ENCODE measurements at places on chromosomes 2 and 18.

GRCh38 chr18:39555496-39555895 lies 1989.9 kb upstream of the CELF4 start:
- no peak for DNase-seq

GRCh38 chr2:70902579-70902978 lies 33.1 kb upstream of the ATP6V1B1 start:
- no peak for DNase-seq

GRCh38 chr2:158509928-158510797 lies 53.4 kb downstream of the PKP4 start:
- peak; percentile 58 for DNase-seq

DNA sequence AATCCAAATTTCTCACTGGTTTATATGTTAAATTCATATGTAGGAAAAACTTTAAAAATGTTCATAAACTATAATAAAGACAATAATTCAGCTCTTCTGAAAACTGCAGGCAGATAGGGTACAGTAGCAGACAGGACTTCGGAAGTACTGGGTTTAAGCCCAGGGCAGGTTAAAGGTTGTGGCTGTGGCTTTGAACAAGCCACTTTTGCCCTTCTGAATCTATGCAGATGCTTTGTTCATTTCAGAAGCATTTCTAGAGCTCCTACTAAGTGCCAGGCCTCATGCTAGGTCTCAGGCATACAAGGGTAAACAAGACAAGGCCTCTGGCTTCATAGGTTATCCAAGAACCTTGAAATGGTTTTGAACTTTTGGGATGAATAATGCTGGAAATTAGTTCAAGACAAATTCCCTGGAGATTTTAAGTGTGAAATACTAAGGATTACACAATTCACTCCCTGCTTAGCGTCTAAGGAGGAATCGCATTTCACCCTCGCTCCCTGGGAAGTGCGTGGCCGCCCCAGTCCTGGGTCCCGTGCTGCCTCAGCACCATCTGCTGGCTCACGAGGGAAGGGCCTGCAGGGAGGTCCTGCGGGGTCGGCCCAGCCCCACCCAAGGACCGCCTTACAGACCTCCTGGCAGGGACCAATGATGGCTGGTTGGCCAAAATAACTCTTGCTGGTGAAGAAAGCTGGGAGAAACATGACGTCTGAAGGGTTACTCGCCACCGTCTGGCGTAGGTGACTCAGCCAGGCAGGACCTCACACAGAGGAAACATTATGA lies 67.7 kb upstream of the L3MBTL4 start:
- no peak for DNase-seq

DNA sequence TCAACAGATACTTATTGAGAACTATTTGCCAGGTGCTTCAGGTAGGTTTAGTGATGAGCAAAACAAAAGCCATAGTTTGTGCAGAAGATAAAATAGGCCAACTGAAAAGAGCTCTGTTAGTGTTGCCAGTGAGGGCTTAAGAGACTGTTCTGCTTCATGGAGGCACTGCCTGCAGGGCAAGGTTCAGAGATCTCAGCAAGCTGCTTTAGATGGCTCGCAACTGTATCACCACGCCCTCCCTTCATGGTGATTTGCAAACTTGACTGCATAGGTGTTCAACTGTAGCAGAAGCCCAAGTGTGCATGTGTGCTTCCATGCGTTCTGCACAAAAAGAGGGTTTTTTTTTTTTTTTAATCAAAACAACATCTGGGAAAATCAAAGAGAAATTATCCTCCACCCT lies 84.5 kb downstream of the RAPH1 start:
- DNase-seq = no peak

DNA sequence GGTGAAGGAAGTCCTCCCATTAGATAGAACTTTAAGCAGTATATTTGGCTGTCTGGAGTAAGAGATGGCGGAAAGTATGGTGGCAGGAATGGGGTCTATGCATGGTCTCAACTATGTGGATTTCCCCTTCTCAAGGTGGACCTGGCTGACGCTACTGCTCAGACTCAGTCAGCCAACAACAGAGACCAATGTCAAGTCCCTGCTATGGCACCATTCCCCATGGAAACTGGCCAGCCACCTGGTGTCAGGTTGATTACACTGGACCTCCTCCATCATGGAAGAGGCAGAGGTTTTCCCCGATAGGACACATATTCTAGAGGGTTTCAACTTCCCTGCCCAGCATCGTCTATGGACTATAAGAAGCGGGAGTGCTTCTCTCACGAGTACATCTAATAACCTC lies 8.6 kb upstream of the FAHD2A start:
- no peak for DNase-seq

DNA sequence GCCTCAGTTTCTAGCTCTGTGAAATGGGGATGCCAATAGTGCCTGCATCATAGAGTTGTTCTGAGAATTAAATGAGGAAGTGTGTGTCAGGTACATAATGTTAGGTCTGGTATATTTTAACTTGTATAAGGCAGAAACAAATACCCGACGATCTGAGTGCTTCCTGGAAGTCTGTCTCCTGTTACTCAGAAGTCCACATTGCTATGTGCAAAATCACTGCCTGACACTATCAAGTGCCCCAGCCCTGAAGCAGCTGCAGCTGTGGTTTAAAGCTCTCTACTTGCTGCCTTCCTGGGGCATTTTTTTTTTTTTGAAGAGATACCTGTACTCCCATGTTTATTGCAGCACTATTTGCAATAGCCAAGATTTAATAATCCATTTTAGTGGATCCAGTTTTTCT lies 125.3 kb downstream of the SLC4A3 start:
- peak; percentile 23 for DNase-seq

- no peak for DNase-seq
Measured at GRCh38 chr2:54329482-54330161, 73.6 kb upstream of the TSPYL6 start.

DNA sequence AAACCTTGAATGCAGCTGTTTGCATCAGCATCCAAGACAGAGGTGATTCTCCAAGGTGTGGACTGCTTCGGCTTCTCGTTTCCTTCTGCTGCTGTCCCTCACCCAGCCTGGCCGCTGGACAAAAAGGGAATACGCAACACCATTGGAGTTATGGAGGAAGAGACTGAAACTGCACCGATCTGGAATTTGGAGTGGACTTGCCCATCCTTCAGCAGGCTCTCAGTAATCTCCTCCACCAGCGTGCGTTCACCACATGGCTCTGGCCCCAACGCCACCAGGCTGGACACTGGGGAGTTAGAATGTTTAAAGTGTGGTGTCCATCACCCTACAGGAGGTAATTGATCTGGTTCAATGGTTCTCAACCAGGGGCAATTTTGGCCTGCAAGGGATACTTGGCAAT lies 41.4 kb upstream of the ID2 start:
- DNase-seq = no peak

GRCh38 chr2:39069890-39070465 lies 50.9 kb downstream of the SOS1 start:
- no peak for DNase-seq

- DNase-seq = peak; percentile 88
Measured at GRCh38 chr18:79199691-79200374, 130.6 kb downstream of the ATP9B start.

Data from HFFc6 (cell line).